Thoracic aorta (tissue), 2 donors: ENCODE measurements at places on chromosomes 16 and 17. TPM values are rescaled to one million over a fixed set of nuclear protein-coding genes. Genes with fewer than 3 reads are reported as not detected.

The KRT12 gene
- not detected for total RNA-seq

The IKZF3 gene
- 4.8 TPM for total RNA-seq

The ABCA10 gene
- 3.2 TPM for total RNA-seq

The EEF2K gene
- 35.1 TPM for total RNA-seq
